NCI-H146 (cell line): ENCODE measurements at places on chromosomes 16 and 17.

DNA sequence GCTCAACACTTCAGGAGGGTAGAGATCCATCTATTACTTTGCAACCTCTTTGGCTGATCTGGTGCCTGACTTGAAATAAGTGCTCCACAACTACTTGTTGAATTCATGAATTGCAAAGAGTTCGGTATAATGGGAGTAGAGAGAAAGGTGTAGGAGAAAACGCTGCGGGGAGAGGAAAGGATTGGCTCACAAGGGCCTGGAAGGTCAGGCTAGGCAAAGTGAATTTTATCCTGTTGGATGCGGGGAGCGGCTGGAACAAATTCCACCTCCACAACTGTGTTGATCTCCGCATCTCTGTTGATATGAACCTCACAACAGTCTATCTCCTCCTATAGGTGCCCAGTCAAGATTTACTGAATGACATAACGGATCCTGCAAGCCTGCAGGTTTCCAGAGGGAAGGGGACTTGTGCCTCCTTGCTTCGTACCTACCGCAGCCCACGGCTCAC lies 684 bp downstream of the SLX4 start:
- DNase-seq = no peak

DNA sequence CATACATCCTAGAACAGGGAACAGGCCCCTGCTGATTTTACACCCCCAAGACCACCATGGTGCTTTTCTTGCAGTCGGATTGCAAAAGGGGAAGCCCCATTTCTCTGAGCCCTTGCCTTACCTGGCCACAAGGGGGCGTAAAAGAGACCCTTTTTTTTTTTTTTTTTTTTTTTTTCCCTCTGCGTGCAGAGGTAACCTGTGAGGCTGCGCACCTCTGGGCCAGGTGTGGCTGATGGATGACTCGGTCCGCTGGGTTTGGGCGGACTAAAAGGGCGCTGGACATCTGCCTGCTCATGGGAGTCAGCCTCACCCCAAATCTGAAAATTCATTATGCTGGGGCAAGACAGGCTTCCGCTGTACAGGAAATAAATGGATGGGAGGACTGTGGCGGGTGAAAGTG lies 281.0 kb downstream of the CBLN1 start:
- DNase-seq = no peak

- DNase-seq = no peak
Measured at GRCh38 chr17:59277031-59277430, 54.4 kb upstream of the YPEL2 start.

GRCh38 chr17:57782647-57783337 lies 37.7 kb upstream of the CCDC182 start:
- DNase-seq = peak; percentile 77

DNA sequence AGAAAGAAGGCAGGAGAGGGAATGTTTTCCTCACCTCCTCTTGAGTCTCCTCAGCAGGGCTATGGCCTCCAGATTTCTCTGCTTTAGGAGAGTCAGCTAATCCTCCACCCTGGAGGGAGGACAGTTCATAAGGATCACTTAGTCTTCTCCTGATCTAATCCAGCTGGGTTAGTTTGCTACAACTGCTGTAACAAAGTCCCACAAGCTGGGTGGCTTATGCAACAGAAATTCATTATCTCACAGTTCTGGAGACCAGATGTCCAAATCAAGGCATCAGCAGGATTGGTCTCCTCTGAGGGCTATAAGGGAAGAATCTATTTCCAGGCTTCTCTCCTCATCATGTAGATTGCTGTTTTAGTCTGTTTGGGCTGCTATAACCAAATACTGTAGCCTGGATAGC lies 40.6 kb upstream of the XYLT1 start:
- no peak for DNase-seq

- peak; percentile 47 for DNase-seq
Measured at GRCh38 chr17:42101513-42102292, 3.4 kb upstream of the ZNF385C start.

DNA sequence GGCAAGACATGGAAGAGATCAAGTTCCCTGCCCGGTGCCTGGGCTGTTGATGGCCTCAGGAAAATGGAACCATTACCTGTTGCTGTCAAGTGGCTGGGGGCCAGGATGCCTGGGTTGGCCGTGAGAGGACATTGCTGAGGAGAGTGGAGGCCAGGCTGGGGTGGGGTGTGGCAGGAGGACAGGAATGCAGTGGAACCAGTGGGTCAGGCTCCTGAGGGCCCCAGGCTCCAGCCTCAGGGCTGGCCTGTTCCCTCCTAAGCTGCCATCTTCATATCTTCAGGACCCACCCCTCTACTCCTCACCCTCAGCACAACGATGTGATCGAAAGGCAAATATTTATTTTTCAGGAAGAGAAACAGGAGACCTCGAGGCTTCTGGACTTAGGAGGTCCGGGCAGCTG lies 8.5 kb upstream of the YPEL3 start:
- no peak for DNase-seq

DNA sequence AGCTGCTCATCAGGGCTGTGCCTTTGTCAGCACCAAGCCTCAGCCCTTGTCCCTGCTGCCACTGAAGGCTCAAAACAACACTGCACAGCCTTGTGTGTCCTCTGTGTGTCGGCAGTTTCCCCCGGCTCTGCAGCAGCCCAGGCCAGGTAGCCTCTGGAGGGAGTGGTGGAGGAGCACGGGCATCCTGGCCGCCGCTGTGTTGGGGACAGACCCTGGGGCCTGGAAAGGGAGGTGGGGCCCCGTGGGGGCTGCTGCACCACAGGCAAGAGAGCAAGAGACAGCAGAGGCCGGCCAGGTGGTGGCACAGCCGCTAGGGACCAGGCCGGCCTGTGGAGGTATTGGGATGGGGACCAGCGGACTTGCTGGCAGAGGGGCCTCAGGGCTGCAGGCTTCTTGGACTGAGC lies 96.9 kb upstream of the ZNF750 start:
- no peak for DNase-seq

GRCh38 chr17:70780031-70780430 lies 610.7 kb downstream of the KCNJ2 start:
- no peak for DNase-seq

DNA sequence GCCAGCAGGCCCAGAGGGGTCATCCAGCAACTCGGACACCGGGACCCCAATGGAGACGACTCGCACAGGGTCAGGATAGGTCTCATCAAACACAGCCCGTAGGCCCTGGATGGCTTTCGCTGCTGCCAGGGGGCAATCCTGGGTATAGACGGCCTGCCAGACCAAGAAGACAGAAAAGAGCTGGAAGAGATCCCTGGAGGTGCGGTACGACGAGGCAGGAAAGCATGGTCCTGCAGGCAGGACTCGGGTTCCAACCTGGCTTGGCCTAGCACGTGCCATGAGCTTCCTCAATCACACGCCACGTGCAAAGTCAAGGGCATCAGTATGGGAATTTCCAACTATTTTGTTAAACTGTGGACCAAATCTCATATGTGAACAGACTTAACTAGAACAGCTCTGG lies 6.3 kb upstream of the EXOSC6 start:
- no peak for DNase-seq

GRCh38 chr17:83032781-83033180 lies 46.6 kb upstream of the METRNL start:
- no peak for DNase-seq
